ENCODE measurements at places on chromosomes 6 and 20.

DNA sequence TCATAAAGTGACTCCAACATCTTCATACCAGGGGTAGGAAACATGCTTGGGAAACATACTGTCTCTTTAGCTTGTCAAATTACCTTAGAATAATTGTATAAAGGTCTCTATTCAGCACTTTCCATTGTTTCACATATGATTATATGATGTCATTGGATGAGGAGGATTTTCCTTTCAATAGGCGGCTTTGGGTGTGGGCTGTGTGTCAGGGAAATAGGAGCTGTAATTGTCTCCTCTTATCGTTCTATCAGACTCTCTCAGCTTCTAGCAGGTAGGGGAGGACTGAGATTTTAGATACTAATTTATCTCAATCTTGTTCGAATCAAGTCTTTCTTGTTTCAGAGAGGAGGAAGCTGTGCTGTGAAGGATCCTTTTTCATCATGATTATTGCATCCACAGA, 179.4 kb upstream of the OLIG3 start:
- DNase-seq: no peak

GRCh38 chr6:2636672-2637071, 114.0 kb downstream of the MYLK4 start:
- DNase-seq: no peak

- no peak for DNase-seq
Measured at GRCh38 chr20:58870293-58871014, 17.9 kb downstream of the GNAS start.

DNA sequence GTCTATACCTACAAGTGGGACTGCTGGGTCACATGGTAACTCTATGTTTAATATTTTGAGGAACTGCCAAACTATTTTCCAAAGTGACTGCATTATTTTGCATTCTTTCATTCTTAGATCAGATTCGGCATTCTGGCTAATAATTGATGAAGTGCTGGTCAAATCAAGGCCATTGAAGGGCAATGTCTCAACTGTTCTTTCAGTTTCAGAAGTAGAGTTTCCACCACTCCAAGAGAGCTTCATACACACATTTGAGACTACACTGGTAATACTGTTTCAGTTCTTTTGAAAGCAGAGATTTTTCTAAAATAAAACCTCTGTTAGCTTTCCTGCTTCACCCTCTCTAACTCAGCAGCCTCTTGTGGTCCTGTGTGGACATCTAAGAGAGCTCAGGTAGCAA, 154.5 kb downstream of the CFAP61 start:
- DNase-seq: no peak

GRCh38 chr6:33707771-33708170, 3.7 kb downstream of the UQCC2 start:
- no peak for DNase-seq

All from stimulated activated CD4-positive, alpha-beta T cell treated with anti-CD3 and anti-CD28 coated beads, Interleukin-4, amount 100 ng/mL, for 48 hours (primary cell).